ENCODE measurements at places on chromosomes 6 and 20. TPM values are rescaled to one million over a fixed set of nuclear protein-coding genes. Genes with fewer than 3 reads are reported as not detected.

DNA sequence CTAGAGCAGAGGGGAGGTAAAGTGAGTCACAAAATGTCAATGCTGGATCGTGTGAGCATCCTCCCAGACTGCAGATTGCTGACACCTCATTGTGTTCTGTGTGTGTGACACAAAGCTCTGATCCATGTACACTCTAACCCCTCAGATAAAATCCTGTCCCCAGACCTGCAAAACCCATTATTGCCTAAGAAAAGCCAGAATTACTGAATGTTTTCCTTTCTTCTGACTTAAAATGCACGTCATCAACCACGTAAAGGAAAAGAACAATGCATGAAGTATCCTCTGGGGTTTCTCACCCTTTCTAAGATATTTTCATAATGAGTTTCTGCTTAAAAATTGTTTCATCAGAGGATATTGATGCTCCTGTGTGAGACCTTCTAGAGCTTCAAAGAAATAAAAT lies 218.0 kb upstream of the PREP start:
- no peak for DNase-seq

Gene MEI4
- not detected for total RNA-seq

- DNase-seq = no peak
Measured at GRCh38 chr6:125377621-125378020, 75.9 kb upstream of the HDDC2 start.

Gene INSM1
- total RNA-seq = not detected

DNA sequence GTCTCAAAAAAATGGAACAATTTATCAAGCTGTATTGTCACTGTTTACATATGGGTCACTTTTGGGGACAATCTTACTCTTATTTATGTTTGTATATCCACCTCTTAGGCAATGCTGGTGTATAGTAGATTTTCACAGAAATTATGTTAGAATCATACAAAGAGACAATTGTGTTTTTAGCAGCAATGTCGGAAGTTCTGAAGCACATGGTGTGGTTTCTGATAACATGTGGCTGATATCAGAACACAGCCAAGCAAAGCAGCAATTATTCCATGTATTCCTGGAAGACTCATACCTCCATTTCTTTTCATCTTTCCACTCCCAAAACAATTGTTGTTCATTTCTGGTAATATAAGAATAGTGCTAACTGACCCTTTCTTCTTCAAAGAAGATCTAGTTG lies 17.5 kb upstream of the LOC128125822 start:
- no peak for DNase-seq

DNA sequence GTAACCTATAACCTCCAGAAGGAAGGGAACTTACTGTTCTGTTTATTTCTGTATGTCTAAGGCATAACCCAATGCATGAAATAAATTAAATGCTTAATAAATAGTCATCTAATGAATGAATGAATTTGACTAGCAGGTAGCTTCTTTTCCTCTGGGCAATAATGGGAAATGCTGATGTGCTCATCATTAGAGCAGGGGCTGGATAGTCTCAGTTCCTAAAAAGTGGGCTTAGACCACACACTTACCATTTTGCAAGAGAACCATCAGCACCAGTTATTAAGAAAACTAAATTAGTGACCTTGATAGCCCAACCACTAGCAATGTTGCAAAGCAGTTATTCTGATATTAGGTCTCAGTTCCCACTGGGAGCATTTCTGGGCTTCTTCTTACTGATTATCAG lies 449.7 kb downstream of the CDC5L start:
- DNase-seq = no peak

Data from HepG2 (cell line).